Left hindlimb (tissue), 1 donor: ENCODE measurements at places on chromosomes 2 and 18.

GRCh38 chr2:99605036-99605435 lies 115.2 kb upstream of the REV1 start:
- no peak for DNase-seq

GRCh38 chr2:1653956-1654695 lies 90.2 kb downstream of the PXDN start:
- DNase-seq: no peak

DNA sequence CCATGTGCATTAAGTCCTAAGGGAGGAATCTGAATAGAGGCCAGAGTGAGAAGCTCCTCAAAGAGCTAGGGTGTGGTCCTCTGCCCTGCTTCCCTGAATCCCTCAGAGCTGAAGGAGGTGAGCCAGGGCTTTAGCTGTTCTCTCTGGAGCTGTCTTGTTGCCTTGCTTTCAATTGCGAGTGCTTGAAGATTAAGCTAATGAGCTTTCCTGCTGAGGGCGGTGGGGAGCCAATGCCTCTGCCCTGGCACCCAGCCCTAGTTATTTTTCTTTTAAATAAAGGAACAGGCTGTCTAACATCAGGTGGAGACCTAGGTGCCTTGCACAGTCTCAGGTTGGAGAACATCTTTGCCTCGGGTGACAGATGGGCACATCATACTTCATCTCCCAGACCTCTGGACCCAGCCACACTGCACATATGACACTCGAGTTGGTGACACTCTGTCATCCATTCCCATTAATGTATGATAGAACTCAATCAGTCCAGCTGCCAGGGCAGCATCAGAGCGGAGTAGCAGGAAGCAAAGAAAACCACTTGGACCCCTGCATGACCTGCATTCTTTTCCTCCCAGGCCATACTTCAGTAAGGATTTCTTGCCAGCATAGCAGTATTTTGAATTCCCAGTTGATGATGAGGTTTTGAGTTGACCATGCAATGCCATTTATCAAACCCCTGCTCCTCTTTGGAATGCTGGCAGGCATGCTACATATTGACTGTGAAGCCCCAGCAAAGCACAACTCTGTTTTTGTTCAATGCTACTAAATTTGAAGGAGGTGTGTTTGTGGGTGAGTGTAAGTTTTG lies 292.7 kb downstream of the RNF144A start:
- DNase-seq: no peak

- DNase-seq: no peak
Observed at GRCh38 chr2:64749446-64749845, 95.7 kb upstream of the SERTAD2 start.

- no peak for DNase-seq
Observed at GRCh38 chr2:122451040-122451439, 695.6 kb downstream of the TSN start.

- no peak for DNase-seq
Observed at GRCh38 chr2:129768036-129768386, 211.5 kb upstream of the RAB6C start.

GRCh38 chr2:16525265-16525887 lies 140.3 kb downstream of the CYRIA start:
- DNase-seq: no peak

DNA sequence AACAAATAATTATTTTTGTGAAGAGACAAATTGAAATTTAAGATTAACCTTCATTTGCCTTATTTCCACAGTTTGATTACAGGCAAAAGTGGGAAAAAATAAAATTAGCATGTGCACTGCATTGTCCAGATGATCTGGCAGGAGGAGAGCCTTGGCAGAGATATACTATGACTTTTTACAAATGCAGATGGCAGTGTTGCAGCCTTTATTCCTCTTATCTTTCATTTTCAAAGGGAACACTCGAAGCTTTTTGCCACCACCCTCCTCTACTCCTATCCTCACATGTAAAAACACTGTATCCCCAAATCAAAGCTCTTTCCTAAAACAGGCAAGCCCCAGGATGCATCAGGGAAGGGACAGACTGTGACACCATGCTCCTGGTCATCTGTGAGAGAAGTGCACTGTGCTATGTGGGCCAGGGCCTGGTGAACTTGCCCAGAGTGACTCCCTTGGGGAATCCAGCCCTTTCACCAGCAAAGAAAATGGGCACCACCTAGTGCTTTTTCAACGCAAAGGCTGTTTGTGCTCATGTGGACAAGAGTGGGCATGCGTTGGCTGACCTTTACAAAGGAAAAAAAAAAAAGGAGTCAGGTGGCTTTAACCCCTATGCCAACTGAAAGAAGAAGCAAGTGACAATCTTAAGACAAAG lies 74.7 kb upstream of the ETAA1 start:
- DNase-seq: peak; percentile 27

GRCh38 chr18:78527984-78528383 lies 451.6 kb upstream of the SALL3 start:
- DNase-seq: no peak

DNA sequence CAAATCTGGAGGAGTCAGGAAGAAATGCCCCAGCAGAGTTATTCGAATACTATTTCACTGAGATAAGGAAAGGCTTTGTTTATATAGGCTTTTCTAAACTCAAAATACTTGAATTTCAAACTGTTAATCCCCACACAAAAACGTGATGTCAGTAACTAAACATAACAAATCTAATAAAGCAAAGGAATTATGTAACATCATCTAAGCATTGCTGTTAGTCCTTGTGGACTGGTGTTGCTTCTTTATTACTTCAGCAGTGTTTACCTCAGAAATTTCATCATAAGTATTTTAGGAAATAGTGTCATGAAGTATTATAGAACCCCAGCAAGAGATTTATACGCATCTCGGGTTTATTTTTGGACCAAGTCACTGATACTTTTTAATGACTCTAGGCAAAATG lies 19.7 kb upstream of the SANBR start:
- no peak for DNase-seq

- no peak for DNase-seq
Observed at GRCh38 chr2:181947273-181947672, 38.4 kb upstream of the PPP1R1C start.

- DNase-seq: no peak
Observed at GRCh38 chr2:83585250-83585649, 873.8 kb downstream of the SUCLG1 start.

DNA sequence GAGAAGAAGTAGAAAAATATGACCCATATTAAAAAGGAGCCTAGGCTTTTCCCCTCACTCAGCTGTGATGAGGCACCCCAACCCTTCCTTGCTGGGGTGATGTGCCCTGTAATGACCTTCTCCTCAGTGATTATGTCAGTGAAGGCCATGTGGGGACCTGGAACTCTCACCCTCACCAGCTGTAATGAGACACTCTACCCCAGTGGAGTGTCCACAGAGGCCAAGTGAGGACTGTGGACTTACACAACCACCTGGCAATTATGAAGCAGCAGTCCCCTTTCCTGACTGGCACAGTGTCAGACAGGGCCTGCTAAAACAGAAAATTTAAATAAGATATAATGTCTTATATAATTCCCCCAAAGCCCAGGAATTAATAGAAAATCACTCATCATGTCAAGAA lies 54.2 kb downstream of the SEMA4F start:
- DNase-seq: no peak

- DNase-seq: peak; percentile 45
Observed at GRCh38 chr2:223993634-223994232, 36.5 kb downstream of the MRPL44 start.

- DNase-seq: no peak
Observed at GRCh38 chr18:49910019-49910418, 96.7 kb upstream of the ACAA2 start.

DNA sequence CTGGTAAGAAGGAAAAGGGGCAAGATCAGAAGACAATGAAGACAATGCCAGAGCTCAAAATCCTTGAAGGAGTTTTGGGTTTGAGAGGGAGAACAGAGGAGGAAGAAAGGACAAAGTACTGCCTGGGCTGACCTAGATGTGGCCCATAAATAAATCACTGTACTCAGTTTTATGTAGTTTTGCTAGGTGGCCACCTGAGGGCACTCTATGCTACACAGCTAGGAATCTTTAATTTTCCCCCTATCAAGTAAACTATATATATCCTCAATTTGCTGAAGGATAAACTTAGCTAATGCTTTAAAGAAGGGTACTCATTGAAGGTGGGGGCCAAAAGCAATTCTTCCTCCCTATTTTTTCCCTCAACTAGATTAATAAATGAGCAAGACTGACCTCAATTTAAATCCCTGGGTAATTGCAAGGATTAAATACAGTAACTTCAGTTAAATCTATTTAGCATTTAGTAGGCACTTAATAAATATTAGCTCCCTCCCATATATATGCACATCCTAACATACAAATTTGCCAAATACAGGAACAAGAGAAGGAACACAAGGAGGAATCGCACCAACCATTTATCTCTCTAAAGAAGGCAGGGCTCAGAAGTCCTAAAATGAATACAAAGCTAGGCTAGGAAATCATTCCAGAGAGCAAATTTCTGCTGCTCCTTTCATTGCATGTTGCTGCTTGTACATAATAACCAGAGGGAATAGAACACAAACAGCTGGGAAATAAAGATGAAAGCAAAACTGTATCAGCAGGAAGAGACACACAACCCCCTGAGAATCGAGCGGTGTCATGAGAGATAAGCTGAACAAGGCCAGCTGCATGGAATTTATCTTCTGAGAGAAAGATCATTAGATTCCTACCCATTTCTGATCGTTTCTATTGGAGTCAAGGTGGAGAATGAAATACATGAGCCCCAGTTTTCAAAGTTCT lies 540.1 kb downstream of the NRXN1 start:
- DNase-seq: no peak
